Stimulated activated CD8-positive, alpha-beta memory T cell treated with anti-CD3 and anti-CD28 coated beads, Interleukin-2, amount 100 ng/mL, for 1 hour (primary cell): ENCODE measurements at places on chromosomes 3 and 15.

- no peak for DNase-seq
These were observed at the start of gene LRRFIP2 for GRCh38 chr3:37174532-37175126. TSS of gene LRRFIP2 (minus strand) at chr3:37174582. CDS start at chr3:37148983, 25,599 bp downstream.

- no peak for DNase-seq
These were observed 47.4 kb downstream of the TJP1 start for GRCh38 chr15:29774900-29775299.

- no peak for DNase-seq
These were observed 63.0 kb downstream of the ATP10A start for GRCh38 chr15:25799906-25800700.

- no peak for DNase-seq
These were observed 122.0 kb downstream of the SLC25A26 start for GRCh38 chr3:66342717-66343356.

DNA sequence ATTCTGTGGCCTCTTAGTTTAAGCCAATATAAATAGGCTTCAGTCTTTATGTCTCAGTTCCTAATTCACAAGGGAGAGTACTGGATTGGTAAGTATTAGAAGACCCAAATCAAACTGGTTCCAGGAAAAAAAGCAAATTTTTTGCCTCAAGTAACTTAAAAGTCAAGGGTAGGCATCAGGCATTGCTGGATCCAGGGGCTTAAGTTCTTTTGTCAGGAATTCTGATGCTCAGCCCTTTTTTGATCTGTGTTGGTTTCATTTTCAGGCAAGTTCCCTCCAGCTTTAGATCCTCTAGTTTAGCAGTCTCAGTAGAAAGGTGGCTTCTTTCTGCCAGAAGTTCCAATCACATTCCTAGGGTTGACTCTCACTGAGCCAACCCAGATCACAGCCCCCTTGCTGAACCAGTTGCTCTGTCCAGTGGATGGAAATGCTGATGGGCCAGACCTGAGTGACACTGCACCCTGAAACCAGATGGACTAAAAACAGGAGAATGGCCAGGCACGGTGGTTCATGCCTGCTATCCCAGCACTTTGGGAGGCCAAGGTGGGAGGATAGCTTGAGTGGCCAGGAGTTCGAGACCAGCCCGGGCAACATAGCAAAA lies 253.5 kb downstream of the SHQ1 start:
- no peak for DNase-seq

GRCh38 chr15:100760357-100760903 lies 119.2 kb upstream of the ALDH1A3 start:
- no peak for DNase-seq

GRCh38 chr3:80682951-80683350 lies 915.2 kb upstream of the ROBO1 start:
- DNase-seq, result no peak

- no peak for DNase-seq
These were observed 12.2 kb downstream of the RRP9 start for GRCh38 chr3:51929420-51930003.

GRCh38 chr3:55571913-55572312 lies 84.8 kb upstream of the WNT5A start:
- no peak for DNase-seq

DNA sequence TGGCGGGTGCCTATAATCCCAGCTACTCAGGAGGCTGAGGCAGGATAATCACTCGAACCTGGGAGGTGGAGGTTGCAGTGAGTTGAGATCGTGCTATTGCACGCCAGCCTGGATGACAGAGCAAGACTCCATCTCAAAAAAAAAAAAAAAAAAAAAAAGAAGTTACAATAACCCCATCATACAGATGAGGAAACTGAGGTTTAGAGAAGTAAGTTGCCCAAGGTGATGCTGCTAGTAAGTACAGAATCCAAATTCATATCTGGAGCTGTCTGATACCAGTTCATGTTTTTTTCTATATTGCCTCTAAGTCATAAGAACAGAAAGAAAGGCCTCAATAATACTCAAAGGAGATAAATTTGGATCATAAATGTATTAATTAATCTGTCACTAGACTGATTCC lies 40.6 kb downstream of the MCF2L2 start:
- DNase-seq, result no peak

DNA sequence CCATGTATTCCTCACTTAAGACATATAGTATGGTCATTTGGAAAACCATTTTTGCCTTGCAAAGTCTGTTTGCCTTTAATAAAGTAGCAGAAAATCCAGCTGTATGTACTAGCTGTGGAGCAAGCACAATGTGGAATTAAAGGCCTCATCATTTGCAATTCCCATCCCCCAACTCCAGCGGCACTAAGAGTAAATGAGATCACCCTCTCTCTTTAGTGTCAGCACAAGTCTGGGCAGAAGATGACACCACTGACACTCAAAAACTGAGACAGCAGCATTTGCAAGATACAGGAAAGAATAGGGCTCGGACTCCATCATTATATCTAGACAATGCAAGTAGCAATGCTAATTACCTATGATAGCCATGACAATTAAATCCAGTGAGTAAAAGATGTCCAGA lies 24.7 kb upstream of the DYNC1LI1 start:
- DNase-seq, result no peak

GRCh38 chr3:43346978-43347749 lies 60.8 kb downstream of the SNRK start:
- DNase-seq, result peak; percentile 21

- DNase-seq, result no peak
These were observed 221.9 kb upstream of the LRIG1 start for GRCh38 chr3:66722675-66723074.

DNA sequence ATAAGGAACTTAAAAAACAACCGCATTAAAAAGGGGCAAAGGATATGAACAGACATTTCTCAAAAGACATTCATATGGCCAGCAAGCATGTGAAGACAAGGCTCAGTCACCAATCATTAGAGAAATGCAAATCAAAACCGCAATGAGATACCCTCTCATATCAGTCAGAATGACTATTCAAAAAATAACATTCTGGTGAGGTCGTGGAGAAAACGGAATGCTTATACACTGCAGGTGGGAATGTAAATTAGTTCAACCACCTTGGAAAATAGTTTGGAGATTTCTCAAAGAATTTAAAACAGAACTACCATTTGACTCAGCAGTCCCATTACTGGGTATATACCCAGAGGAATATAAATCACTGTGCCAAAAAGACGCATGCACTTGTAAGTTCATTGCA lies 496.6 kb upstream of the SGO1 start:
- DNase-seq, result no peak

DNA sequence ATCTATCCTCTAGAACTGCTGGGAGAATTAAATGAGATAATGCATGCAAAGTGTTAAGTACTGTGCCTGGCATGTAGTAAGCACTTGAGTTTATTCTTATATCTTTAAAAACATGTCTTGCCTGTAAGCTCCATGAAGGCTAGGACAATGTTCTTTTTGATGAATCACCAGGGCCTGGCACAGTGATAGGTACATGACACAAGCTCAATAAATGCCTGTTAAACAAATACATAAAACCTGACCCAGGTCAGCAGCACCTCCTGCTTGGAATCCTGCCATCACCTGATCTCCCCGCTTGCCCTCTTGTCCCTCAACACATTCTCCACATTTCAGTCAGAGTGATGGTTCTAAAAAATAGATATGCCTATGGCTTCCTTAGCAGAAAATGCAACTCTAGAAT lies 186.8 kb downstream of the CHST2 start:
- no peak for DNase-seq

GRCh38 chr3:187520027-187520945 lies 149.9 kb downstream of the SST start:
- no peak for DNase-seq

GRCh38 chr3:29711255-29711771 lies 430.4 kb downstream of the RBMS3 start:
- no peak for DNase-seq

DNA sequence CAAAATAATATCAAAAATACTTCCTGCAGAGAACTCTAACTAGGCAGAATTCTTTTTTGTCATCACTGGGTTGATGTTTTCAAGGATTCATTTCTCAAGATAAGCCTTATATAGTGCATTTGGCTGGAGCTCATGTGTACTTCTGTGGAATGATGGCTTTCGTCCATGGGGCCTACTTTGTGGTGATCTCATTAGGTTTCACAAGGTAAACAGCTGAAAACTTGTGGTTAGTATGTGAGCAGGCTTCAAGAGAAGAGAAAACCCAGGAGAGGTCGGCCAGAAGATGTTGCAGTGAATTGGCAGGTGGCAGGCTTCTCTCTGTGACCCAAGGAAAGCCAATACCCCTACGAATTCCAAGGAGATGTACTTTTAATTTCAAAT lies 121.4 kb upstream of the PHLDB2 start:
- no peak for DNase-seq
